Brain (organoid and tissue), 16 donors: ENCODE measurements at places on chromosomes 13 and 19.

GRCh38 chr19:12994701-12995595, at the start of gene NFIX:
NFIX (plus strand) TSS chr19:12995475; CDS start chr19:12995838, 363 bp downstream.
- no peak for DNase-seq

GRCh38 chr13:51324714-51325420, 14.6 kb upstream of the SERPINE3 start:
- peak; percentile 63 for DNase-seq

- DNase-seq: peak; percentile 40
These were observed 161.6 kb downstream of the NDFIP2 start for GRCh38 chr13:79642596-79642995.

DNA sequence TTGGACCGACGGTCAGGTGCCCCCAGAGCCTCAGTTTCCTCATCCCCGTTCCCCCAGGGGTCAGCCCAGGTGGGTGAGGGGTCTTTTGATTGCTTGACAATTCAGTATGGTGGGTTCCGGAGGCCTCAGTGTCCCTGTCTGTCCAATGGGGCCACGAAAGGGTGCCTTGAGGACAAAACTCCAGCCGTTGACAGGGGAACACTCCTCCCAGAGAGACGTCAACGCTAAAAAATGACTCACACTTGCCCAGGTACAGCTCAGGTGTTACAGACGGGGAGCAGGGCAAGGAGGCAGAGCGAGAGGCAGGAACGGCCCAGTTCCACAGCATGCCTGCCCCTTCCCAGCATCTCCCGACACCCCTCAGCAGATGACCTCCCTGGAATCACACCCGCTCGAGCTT, 1.8 kb downstream of the TNFAIP8L1 start:
- DNase-seq: no peak

DNA sequence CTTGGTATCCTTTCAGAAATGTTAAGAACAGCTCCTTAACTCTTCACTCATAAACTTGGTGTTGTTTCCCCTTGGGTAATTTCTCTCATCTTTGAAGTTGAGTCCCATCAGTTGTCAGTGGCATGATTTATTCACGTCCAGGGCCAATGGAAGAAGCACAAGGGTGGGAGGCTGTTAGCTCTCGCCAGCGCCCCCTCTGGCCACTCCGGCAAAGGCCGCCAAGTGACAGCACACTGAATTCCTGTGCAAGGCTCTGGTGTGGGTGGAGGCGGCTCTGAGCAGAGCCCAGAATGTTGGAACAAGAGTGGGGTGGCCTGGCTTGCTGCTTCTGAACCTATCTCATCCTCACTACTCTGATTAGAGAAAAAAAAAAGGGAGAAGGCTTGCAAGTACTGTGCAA, 13.1 kb upstream of the MEDAG start:
- no peak for DNase-seq

DNA sequence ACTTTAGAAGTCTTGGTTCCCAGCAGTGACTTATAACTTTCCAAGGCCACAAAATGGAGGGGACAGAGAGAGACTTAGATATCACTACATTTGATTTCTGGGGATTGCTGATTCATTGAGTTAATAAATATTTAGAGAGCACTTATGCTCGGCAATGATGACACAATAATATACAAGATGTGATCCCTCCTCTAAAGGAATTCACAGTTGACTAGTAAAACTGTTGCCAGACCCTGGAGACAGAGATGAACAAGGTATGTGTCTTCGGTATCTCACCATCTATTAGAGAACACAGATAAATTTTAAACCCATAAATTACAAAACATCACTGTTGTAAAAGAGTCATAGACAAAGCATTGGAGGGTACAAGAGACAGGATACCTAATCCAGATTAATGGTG, 437.5 kb downstream of the FOXO1 start:
- DNase-seq: no peak

GRCh38 chr13:109088624-109088917, 459.2 kb downstream of the MYO16 start:
- DNase-seq: no peak

GRCh38 chr19:343941-344624, 513 bp downstream of the MIER2 start:
- DNase-seq: peak; percentile 40

- DNase-seq: peak; percentile 59
These were observed 576.8 kb downstream of the UQCRFS1 start for GRCh38 chr19:28636016-28636629.

GRCh38 chr19:45547965-45548609, 36.5 kb downstream of the OPA3 start:
- DNase-seq: no peak

DNA sequence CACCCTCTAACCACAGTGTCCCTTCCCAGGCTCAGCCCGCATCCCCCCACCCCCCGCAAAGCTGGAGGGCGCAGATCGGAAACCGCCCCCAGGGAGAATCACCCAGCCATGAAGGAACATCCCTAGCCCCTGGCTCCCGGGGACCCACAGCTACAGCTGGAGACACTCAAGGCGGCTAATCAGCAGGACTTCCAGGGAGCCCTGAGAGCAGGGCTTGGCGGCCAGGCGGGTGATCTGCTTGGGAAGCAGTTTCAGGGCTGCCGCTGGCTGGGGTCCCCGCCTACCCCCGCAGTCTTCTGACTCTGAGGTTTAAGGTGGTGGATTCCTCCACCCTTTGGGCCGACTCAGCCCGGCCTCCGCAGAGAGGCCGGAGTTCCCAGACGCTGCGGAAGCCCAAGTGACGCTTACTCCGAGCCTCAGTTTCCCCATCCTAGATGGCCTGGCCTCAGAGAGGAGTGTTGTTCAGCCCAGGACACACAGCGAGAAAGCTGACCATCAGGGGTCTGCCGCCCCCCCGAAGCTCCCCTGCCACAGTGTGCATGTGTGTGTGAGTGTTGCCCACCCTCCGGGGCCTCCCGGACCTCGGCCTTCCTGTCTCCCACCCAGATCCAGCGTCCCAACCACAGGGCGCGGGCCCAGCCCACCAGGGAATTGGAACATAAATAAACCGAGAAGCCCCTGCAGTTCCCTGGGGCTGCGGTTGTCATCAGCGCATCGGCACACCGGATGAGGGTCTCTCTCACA, 9.8 kb downstream of the FUT6 start:
- no peak for DNase-seq

GRCh38 chr19:313988-314815, 23.0 kb upstream of the PLPP2 start:
- DNase-seq: no peak

DNA sequence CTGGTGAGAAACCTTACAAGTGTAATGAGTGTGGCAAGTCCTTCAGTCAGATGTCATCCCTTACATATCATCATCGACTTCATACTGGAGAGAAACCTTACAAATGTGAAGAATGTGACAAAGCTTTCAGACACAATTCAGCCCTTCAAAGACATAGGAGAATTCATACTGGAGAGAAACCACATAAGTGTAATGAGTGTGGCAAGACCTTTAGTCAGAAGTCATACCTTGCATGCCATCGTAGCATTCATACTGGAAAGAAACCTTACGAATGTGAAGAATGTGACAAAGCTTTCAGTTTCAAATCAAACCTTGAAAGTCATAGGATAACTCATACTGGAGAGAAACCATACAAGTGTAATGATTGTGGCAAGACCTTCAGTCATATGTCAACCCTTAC, 13.6 kb upstream of the ZNF765 start:
- DNase-seq: no peak

DNA sequence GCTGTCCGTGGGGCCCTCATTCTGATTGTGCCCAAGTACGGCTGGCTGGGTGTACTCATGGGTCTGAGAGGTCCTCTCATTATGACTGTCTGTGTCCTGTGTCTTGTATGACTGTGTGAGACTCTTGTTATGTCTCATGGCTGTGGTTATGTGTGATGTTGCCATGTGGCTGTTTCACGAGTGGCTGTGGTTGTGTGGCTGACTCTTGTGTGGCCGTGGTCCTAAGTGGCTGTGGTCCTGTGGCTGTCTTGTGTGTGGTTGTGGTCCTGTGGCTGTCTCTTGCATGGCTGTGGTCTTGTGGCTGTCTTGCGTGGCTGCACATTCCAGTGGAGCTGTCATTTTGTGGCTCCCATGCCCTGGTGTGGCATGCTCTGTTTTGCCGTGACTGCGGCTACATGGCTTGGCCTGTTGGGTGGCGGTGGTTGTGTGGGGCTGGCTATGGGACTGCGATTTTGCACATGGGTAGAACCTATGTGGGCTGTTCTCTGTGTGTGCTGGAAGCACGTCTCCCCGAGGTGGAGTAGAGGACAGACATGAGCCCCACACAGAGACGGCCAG, 2.5 kb downstream of the LYL1 start:
- DNase-seq: no peak

GRCh38 chr13:97310809-97311436, 88.8 kb downstream of the MBNL2 start:
- no peak for DNase-seq

DNA sequence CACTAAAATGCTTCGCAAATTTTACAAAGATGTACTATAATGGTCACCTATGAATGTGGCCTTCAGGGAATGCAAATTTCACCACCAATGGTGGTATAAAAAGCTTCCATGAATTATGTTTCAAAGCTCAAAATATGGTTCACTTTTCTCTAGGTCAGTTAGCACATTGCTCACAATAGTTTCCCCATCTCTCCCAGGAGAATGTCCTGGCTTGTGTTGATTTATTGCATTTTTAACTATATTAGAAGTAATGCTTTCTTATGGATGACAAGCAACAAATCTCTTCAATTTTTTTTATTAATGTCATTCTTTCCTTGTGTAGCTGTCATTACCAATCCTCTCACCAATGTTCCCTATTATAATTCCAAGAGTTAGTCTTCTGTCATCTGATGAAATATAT, 621.2 kb downstream of the TBC1D4 start:
- DNase-seq: no peak
